ENCODE measurements at places on chromosomes 4 and X.

DNA sequence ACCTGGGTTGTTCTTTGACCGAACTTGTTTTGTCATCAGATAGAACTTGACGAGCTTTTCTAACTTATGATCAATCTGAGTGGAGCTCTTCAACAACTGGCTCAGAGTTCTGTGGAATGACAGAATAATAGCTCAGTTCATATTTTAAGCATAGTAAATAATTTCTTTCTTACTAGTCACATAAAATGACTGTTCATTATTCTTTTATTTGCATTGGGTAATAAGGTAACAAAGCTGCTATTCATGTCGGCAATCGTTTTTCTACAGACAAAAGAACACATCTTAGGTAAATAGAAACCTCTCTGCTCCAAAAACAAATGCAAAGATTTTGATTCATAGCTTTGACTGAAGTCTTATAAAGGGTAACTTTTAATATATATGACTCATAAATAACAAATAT, 57.3 kb upstream of the CXCL8 start:
- DNase-seq: no peak

- DNase-seq: no peak
These were observed 24.7 kb downstream of the ACE2 start for GRCh38 chrX:15576019-15576418.

GRCh38 chrX:110268395-110268794, 49.5 kb downstream of the AMMECR1 start:
- no peak for DNase-seq

DNA sequence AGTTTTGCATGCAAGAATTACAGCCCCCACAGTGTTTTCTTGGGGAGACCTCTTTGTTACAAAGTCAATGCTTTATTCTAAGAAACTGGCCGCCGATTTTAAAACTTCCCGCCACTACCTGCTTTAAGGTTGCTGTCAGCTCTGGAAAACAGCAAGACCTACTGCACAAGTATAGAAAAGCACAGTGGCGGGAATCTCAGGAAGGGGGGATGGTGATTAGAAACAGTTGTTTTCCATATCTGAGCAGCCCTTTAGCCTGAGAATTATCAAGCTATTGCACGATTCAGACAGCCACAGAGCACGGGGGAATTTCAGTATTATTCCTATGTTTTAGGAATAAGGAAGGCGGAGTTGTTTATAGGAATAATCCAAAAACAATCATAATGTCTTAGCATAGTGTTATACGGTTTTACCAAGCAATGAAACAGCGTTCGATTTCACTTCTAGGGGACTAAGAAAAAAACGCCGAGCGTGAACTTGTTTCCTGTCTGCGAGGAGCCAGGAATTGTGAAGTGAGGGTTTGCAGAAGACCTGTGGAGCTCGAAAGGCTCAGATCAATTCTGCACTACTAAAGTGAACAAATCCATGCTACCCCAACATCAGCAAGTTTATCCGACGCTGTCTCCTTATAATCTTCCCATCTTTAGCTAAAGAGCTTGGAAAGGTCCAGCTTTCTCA, 81.3 kb downstream of the HMGN5 start:
- DNase-seq: peak; percentile 11

DNA sequence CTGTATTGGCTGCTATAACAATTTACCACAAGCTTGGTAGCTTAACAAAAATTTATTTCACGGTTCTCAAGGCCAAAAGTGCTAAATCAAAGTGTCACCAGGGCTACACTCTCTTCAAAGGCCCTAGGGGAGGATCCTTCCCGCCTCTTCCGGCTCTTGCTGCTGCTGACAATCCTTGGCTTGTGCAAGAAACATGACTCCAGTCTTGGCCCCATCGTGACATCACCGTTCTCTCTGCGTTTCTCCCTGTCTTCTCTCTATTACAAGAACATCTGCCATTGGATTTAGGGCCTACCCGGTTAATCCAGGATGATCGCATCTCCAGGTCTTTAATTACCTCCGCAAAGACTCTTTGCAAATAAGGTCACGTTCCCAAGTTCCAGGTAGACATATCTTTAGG, 10.4 kb upstream of the CLCN4 start:
- no peak for DNase-seq

DNA sequence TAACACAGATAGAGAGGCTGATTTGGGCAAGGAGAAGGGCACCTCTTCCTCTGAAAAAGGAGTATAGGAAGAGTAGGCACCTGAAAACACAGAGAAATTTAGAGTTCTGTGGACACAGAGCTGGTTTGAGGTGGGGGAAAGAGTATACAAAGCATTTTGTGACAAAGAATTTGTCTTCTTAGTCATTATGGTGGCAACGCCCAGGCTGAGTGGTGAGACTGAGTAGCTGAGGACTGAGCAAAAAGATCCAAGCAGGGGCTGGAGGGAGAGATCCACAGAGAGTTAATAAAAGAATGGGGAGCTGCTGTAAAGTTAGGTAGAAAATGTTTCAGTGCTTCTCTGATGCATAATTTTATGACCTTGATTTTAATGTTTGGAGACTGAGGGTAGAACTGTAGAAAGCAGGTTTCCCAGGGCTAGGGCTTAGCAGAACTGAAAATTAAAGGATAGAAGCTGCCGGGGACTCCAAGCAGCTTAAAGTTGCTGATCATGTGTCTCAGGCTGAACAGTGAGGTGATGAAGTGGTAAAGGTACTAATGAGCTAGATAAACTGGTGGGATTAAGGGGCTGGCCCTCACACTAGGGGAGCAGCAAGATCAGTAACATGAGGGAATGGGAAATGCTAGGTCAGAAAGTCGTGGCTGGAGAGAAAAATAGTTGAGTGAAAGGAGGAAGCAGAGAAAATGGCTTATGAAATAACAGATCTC, 118.9 kb downstream of the CEP44 start:
- peak; percentile 47 for DNase-seq

- DNase-seq: no peak
These were observed 307.7 kb downstream of the GPM6A start for GRCh38 chr4:175504318-175504717.

GRCh38 chr4:25424539-25425228, 47.6 kb downstream of the ANAPC4 start:
- no peak for DNase-seq

- peak; percentile 3 for DNase-seq
These were observed 162.5 kb upstream of the CASK start for GRCh38 chrX:42085836-42086235.

GRCh38 chrX:65578346-65578745, 43.8 kb upstream of the LAS1L start:
- DNase-seq: no peak

GRCh38 chr4:30725562-30725961, 5.4 kb downstream of the PCDH7 start:
- no peak for DNase-seq

GRCh38 chr4:20084488-20084887, 167.2 kb upstream of the SLIT2 start:
- DNase-seq: no peak

DNA sequence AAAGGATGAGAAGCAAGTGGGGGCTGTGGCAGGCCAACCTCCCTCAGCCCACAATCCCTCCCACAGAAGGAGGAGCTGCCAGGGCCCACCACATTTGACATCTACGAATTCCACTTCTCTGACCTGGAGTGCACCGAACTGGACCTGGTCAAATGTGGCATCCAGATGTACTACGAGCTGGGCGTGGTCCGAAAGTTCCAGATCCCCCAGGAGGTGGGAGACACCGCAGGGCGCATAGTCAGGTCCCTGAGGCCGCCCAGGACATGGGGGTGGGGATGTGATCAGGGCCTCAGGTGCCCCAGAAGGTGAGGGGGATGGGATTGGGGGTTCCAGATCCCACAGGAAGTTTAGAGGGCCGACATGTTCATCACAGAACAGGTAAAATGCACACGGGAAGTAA, 13.7 kb downstream of the ATP5ME start:
- no peak for DNase-seq

- no peak for DNase-seq
These were observed 410.9 kb downstream of the PDGFC start for GRCh38 chr4:156560701-156561100.

- DNase-seq: no peak
These were observed 94.1 kb downstream of the DRD5 start for GRCh38 chr4:9875516-9875915.

- no peak for DNase-seq
These were observed at the start of gene KDR for GRCh38 chr4:55125087-55125721. TSS of gene KDR (minus strand) at chr4:55125595. CDS start at chr4:55125293, 302 bp downstream.

GRCh38 chr4:54254915-54255246, 25.8 kb downstream of the PDGFRA start:
- no peak for DNase-seq

- no peak for DNase-seq
These were observed 963.3 kb downstream of the TRAM1L1 start for GRCh38 chr4:116122124-116122523.

DNA sequence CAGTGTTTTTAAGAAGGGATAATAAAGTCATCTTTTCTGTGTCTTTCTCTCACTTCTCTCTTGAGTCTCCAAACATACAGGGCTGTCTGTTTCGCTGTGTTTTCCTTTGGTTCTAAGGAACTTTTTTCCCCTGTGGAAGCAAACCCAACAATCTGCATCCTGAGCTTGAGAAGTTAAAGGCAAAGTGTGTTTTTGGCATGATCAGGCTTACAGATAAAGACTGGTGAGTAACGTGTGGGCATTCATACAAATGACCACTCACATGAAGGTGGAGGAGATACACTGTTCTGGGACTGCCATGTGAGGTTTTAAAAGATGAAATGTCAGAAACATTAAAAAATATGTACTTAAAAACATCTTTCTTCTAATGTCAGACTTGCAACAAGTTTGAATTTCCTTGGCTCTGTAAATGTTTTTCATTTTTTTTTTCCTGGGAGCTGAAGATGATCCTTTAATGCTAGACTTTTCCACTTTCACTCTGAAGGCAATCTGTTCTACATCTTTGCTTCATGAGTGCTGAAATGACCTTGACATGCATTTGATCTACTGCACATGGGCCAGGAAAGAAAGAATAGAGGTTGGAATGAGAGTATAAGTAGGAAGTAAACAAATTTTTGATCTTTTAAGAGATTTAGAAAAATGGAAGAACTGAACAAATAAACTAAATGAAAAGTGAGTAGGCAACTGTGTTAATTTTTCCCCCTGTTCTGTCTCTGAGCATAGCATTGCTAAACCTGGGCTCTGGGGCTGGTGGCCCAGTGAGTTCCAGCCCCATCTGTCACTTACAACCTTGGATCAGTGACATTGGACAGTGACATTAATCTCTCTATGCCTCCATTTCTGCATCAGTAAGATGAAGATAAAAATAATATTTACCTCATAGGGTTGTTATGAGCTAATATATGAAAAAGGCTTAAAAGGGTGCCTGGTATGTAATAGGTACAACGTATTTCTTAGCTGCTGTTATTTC, 151.1 kb upstream of the TBC1D9 start:
- DNase-seq: no peak

GRCh38 chr4:92825791-92826190, 522.0 kb downstream of the GRID2 start:
- DNase-seq: no peak

DNA sequence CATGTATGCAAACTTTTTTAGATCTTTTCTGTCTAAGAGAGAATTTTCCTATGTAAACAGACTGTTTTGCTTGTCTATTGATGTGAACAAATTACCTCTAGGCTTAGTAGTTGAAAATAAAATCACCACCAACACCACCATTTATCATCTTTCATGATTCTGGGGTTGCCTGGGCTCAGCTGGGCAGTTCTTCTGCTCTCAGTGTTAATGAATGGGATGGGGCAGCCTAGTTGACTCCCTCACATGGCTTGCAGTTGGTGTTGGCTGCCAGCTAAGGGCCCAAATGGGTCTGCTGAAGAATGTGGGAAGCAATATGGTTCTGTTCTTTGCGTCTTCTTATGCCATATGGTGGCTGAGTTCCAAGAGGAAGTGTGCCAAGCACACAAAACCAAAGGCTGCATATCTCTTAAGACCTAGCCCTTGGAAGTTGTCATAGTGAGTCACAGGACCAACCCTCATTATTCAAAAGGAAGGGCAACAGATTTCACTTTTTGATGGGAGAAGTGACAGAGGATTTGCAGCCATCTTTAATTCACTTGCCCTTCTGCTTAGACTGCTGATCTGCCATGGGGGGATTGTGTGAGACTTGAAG, 17.9 kb downstream of the REELD1 start:
- DNase-seq: no peak

GRCh38 chr4:147768113-147768512, 36.2 kb downstream of the ARHGAP10 start:
- DNase-seq: no peak

DNA sequence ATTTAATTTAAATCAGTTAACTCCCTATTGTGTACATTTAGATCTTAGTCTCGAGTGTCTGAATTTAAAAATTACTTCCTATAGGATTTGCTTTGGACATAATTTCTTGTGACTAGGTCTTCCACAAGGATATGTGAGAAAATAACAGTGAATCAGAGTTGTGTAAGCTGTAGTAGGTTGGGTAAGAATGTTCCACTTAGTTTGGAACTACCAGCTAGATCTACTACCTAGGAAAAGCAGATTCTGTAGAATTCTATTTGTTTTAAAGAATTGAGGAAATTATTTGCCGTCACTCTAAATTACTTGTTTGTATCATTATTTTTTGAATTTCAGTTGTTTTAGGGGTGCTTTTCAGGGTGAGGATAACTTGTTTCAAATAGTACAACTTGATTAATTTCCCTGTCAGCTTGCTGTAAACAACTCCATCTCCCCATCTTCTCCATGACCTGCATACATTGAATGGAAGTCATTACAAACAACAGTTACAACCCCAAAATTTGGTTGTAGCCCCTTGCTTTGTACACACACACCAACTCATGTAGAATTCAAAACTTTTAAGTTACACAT, 1.3 kb downstream of the MTHFD2L start:
- DNase-seq: no peak

DNA sequence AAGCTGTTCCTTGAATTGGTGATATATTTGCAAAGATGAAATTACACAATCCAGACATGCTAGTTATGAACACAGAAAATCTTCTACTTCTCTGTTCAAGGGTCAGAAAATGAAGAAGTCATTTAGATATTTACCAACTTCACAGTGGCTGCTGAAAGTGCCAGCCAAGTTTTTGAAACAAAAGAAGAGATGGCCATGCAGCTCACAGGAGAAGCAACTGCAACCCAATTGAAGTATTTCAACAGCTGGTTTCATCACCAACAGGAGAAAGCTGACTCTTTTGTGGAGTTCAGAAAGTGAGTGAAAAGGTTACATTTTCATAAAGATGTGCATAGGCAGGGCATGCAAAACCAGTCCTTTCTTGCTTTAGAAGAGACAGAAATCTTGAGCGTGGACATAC, 70.1 kb upstream of the LSM6 start:
- no peak for DNase-seq

DNA sequence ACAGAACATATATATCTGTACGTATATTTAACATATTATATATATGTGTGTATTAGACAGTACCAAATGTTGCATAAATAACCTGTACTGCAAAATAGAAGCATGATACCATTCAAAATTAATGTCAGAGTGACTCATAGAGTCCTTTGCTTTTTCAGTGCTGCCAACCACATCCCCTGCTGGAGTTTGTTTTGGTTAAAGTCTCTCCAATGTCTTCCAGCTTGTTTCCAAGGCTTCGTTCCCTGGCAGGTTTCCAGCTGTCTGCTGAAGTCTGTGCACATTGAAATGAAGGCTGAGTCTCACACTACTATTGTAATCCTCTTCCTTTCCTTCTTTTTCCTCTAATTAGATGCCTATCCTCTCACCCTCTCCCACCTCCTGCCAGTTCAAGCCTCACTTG, 14.9 kb downstream of the NRK start:
- peak; percentile 13 for DNase-seq

- DNase-seq: no peak
These were observed 42.6 kb downstream of the C4orf51 start for GRCh38 chr4:145722561-145722960.

- no peak for DNase-seq
These were observed 69.4 kb downstream of the RWDD4 start for GRCh38 chr4:183589461-183590099.

All from SW480 (cell line).